ENCODE measurements at places on chromosomes 1 and 21.

DNA sequence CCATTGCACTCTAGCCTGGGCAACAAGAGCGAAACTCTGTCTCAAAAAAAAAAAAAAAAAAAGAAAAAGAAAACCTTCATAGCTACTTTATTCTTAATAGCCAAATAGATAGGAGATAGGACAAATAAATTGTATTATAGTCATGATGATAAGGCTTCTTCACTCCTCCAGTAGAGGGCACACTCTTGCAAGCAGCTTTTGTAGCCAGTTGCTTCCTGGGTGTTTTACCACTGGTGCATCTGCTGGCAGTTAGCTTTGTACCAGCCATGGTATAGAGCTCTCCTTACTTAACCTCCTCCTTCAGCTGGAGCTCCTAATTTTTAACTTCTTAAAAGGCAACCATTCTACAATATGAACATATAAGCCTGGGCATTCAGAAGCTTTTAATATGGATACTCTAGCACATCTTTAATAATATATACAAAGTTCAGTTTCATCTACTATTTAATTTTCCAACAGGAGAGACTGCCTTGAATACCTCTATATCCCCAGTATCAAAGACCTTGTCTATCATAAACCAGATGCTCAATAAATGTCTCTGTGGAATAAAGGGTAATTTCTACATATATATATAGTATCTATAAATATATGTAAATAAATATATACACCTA is 35.8 kb downstream of the EVI5 start:
- DNase-seq = peak; percentile 43

DNA sequence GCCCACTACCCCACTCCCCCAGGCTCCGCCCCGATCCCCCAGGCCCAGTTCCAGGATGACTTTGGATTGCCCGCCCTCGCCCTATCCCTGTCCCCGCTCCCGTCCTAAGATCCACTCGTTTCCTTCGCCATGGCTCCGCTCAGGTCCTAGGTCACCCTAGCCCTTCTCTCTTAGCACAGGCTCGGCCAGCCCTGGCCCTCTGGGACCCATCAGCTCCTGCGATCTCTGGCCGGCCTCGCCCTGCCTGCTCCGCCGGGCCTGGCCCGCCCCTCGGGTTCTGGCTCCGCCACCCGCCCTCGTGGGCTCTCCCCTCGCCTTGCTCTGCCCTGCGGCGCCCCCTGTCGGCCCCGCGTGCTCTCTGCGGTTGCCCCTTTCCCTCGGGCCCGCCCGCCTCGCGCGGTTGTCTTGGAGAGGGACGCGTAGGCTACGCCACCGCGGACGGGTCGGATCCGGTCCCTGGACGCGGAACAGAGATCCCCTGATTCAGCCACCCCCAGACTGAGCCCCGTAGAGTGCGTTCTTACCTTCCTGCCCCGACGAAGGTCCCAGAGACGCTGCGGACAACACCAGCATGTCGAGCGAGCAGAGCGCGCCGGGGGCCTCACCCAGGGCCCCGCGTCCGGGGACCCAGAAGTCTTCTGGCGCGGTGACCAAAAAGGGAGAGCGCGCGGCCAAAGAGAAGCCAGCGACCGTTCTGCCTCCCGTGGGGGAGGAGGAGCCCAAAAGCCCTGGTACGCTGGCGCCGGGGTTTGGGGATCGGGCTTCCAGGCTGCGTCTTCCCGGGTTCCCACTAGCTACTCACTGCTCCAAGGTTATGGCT is at the start of gene LRRC71:
Gene LRRC71 (plus strand): TSS at position 400 of the 820 bp plus-strand sequence. CDS start 172 bp downstream, at position 572.
- peak; percentile 24 for DNase-seq

DNA sequence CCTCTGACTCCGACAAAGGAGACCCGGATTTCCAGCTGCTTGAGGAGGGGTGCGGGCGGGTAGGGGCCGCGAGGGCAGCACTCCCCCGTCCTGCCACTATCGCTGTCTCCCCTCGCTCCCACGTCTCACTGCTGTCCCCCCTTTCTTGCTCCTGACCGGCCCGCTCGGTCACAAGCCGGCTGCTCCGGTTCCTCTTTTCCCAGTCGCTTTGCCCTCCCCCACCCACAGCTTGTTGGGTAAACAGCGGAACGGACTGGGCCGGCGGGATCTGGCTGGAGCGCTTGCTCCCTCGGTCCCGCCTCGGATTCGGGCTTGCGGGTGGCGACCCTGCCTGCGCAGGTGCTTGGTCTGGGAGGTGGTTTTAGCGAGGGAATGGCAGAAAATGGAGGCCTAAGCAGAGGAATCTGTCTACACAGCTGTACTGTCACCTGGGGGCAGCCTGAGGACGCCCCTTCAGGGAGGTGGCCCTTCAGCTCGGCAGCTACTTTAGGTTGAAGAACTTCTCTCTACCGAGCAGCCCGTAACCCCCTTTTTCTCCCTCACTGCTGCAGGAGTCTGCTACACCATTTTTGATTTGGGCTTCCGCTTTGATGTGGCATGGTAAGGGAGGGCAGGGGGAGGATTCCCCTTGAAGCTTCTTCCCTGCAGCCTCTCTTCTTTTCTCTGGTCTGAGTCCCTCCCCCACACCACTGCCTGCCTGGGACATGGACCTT is 645 bp downstream of the ATP6V0B start:
- DNase-seq = peak; percentile 44

DNA sequence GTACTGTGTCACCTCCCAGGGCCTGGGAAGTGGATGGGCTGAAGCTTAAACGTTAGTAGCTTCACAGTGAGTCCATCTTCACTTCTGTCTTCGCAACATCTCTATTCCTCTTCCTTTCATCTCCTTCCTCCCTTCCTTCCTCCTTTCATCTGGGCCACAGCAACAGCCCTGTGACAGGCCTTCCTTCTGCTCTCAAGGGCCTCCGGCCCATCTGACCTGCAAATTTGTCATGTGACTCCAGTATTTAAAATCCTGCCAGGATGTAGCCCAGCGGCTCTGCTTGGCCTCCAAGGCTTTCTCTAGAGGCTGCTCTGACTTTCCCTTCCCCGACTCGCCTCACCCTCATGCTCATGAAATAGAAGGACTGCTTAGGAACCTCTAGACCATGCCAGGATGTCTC is 10.9 kb upstream of the BATF3 start:
- DNase-seq = no peak

DNA sequence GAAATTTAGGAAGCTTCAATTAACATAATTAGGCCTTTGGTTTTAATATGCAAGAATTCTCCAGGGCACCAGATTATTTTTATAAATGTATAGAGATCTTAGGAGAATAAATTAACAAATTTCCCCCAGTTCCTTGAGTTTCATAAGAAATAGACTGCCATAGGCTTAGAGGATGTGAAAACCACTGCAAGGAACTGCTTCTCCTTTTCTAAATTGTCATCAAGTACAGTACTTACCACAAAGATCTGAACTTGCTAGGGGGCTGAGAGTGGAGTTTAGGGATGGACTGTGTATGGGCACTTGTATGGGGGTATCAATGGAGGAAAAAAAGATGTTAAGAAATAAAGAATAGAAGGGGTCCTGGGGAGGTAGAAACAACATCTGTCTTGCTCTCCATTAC is 31.1 kb downstream of the LHX8 start:
- no peak for DNase-seq

- DNase-seq = no peak
Observed at GRCh38 chr1:240591564-240591963, 20.4 kb downstream of the GREM2 start.

DNA sequence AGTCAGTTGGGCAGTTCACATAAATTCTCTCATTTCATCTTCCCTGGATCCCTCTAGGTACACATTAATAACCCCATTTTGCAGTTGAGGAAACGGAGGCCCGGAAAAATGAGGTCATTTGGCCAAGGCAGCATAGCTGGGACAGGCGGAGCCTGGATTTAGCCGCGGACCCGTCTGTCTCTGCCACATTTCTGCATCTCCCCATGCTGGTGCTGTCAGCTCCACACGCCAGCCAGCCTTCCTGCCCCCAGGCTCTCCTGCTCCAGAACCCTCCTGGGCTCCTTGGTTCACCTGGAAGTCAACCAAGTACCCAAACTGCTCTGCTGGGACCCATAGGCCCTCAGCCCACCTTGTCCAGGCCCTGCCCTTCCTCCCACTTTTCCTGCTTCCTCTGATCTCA is 7.6 kb downstream of the FOXO6 start:
- no peak for DNase-seq

- DNase-seq = no peak
Observed at GRCh38 chr21:35473496-35473895, 424.4 kb upstream of the RUNX1 start.

GRCh38 chr1:30672661-30673060 is 50.7 kb downstream of the MATN1 start:
- DNase-seq = no peak

DNA sequence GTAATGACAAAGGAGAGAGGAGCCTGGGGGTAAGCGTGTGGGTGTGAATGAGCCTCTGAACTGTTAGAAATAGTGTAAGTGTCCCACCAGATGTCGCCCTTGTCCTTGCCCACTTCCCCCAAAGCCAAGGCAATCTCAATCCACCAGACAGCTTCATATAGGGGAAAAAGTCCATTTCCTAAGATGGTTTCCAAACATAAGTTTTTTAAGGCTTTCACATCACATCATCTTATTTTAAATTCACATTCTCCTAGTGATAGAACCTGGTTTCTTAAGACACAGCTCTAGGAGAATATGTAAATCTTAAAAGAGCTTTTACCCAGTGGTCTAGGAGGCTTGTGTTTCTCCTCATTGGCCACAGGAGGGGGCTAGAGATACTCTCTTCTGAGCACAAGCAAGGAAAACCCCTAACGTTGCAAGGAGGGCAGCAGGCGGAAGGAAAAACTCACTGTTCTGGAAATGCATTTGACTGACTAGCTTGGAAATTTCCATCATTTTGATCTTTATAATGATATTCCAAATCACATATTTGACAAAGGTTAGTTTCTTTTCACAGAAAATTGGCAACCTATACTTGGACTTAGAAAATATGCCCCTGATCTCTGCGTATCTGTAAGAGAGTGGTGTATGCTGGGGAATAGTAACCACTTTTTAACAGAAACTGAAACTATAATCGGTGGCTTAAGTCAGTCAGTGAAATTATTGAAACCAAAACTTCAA is 51.9 kb upstream of the LPAR3 start:
- DNase-seq = peak; percentile 89

- no peak for DNase-seq
Observed at GRCh38 chr21:39686646-39687468, 58.1 kb upstream of the IGSF5 start.

DNA sequence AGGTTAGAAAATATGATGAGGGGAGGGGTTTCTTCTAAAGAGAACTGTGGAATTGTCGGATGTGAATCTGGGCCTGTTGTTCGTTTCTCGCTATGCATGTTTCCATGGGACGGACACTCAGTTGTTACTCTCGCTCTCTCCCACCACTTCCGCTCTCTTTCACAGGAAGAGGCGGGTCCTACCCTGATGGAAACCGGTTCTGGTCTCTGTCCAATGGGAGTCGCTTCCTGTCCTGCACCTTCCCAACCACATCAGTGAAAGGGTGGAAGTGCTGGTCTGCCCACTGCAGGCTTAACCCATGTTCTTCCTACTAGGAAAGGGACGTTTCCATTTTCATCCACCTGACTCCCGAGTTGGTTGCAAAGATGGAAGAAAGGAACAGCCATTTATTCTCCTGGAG is 119.4 kb downstream of the KCNJ15 start:
- DNase-seq = no peak

- DNase-seq = no peak
Observed at GRCh38 chr1:3463891-3464648, 9.6 kb downstream of the ARHGEF16 start.

DNA sequence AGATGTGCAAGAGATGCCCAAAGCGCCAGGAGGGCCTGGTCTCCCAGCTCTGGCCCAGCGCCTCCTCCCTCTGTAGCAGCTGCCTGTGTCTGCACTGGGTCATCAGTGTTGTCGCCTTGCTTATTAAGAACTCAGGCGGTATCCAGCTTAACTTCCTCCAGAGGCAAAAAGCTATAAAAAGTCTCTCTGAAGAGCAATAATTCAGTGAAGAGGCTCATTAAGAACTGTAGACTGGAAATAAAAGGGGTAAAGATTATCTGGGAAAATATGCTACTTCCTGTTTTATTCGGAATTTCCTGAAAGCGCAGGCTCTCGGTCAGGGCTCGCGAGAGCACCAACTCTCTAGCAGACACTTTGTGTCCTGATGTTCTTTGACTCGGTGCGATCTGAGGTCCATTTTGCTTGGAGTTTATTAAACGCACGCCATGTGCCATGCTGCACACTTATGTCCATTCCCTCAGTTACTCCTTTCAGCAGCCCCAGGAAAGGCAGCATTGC is 70.4 kb downstream of the MRPS6 start:
- DNase-seq = no peak

GRCh38 chr1:197862221-197862620 is 40.2 kb upstream of the C1orf53 start:
- no peak for DNase-seq

GRCh38 chr1:109898842-109899241 is 11.8 kb upstream of the CSF1 start:
- no peak for DNase-seq

- no peak for DNase-seq
Observed at GRCh38 chr1:213391445-213391844, 340.4 kb downstream of the RPS6KC1 start.

DNA sequence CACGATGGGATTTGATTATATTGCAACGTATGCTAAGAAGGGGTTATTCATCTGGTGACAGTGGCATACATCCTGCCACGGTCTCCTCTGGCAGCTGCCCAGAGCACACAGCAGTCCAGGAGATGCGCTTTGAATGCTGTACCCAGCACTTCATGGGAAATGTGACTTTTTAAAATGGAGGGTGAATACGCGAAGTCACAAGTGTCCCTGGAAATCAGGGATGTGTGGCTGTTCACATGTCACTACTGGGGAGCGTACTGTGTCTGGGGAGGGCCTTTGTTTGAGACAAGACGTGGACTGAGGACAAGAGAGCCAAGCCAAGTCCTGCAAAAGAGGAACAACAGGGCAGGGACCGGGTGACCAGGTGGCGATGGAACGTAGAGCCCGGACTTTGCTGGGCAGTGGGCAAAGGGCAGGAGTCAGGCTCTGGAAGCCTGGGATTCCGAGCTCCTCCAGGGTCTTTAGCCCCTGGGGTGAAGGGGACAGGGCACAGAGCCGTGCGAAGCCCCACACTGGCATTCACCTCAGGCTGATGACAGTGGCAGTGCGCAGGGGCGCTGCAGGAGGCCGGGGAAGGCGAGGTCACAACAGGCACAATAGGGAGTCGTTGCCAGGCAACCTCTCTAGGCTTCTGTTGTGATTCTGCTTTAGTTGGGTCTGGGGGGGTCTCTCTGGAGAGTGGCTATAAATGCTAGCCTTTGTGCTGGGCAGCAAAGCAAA is 11.4 kb upstream of the ZBTB21 start:
- DNase-seq = no peak

DNA sequence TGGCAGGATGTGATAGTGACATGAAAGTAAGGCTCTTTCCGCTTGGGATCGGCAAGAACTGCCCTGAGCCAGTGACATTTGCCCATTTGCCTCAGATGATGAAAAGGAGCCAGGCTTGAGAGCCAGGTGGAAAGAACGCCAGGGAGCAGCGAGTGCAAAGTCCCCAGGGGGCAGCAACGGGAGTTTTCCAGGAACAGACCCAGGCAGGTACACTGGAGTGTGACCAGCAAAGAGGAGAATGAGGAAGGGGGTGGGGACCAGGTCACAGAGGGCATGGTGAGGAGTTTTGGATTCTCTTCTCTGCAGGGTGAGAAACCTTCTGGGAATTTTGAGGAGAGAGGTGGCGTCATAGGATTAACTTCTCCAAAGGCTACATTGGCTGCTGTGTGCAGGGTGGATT is 10.8 kb upstream of the ETS2 start:
- no peak for DNase-seq

- DNase-seq = no peak
Observed at GRCh38 chr1:187577610-187578009, 748.9 kb downstream of the PLA2G4A start.
